ENCODE measurements at places on chromosomes 2 and 18. TPM values are rescaled to one million over a fixed set of nuclear protein-coding genes. Genes with fewer than 3 reads are reported as not detected.

DNA sequence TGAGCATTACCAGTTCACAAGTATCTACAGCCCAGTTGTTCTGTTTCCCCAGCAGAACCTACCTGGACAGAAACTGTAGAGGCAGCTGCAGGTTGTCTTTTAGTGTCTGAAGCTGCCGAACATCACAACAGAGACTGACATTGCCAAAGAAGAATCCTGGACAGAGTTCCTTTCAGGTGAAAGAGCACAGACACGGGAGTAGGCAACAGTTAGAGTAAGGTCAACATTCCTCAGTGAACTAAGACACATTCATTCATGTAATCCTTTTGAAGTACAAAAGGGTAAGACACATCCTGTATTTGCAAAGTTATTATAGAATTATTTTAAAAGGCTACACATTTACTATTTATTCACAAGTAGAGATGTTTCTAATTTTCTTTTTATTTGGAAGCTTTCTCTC lies 14.3 kb downstream of the NPC1 start:
- DNase-seq, result no peak

DNA sequence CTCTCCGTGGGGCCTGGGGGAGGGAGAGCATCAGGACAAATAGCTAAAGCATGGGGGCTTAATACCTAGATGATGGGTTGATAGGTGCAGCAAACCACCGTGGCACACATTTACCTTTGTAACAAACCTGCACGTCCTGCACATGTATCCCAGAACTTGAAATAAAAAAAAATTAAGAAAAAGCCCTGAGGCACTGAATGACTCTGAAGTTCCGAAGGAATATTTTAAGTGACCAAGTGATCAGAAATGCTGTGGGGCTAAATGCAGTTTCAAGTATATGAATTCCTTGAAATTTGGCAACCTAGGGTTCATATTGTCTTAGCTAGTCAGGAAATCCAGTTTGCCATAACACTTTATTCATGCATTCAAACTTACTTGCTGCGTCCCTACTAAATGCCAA lies 127.5 kb downstream of the MC4R start:
- no peak for DNase-seq

DNA sequence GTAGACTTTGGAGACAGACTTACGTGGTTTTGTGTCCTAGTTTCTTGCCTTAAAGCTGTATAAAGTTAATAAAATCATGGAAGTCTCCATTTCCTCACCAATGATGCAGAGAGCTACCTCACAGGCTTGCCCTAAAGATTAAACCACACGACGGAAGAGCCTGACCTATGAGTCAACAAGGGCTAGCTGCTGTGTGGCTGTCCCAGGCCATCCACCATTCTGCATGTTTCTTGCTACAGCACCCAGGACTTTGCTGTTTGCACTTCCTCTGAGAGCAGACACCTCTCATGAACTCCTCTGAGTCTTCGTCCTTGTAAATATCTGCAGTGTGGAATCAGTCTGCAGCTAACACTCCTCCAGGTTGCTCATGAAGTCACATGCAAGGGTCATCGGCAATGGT lies 160.0 kb upstream of the TRIB2 start:
- DNase-seq, result peak; percentile 11

- no peak for DNase-seq
Observed at GRCh38 chr2:162012565-162013058, 61.4 kb downstream of the DPP4 start.

- DNase-seq, result peak; percentile 35
Observed at GRCh38 chr2:38581193-38582147, 21.3 kb downstream of the HNRNPLL start.

GRCh38 chr2:223815186-223815883 lies 22.0 kb downstream of the AP1S3 start:
- no peak for DNase-seq

- no peak for DNase-seq
Observed at GRCh38 chr2:221137385-221137784, 434.7 kb downstream of the EPHA4 start.

GRCh38 chr2:133459590-133459989 lies 108.7 kb downstream of the NCKAP5 start:
- no peak for DNase-seq

GRCh38 chr2:40041422-40042382 lies 262.6 kb upstream of the THUMPD2 start:
- DNase-seq, result no peak

- no peak for DNase-seq
Observed at GRCh38 chr2:20187331-20187730, 37.6 kb downstream of the SDC1 start.

GRCh38 chr2:226609366-226609765 lies 190.3 kb downstream of the IRS1 start:
- DNase-seq, result no peak

- no peak for DNase-seq
Observed at GRCh38 chr2:33134086-33134771, 187.5 kb downstream of the LTBP1 start.

CCDC74B gene
- 2.2 TPM for total RNA-seq

RAB6C gene
- total RNA-seq, result not detected

ADCYAP1 gene
- total RNA-seq, result not detected

RAPH1 gene
- total RNA-seq, result 3.7 TPM

FEV gene
- not detected for total RNA-seq

PFN4 gene
- total RNA-seq, result 0.29 TPM

VIL1 gene
- total RNA-seq, result not detected

IL36G gene
- total RNA-seq, result not detected

Data from activated T-cell treated with anti-CD3 and anti-CD28 coated beads, Interleukin-2, amount 50 U/mL, for 72 hours (primary cell).